ENCODE measurements at places on chromosomes 5 and 9.

GRCh38 chr5:32542216-32543059, 42.9 kb upstream of the SUB1 start:
- DNase-seq = no peak

DNA sequence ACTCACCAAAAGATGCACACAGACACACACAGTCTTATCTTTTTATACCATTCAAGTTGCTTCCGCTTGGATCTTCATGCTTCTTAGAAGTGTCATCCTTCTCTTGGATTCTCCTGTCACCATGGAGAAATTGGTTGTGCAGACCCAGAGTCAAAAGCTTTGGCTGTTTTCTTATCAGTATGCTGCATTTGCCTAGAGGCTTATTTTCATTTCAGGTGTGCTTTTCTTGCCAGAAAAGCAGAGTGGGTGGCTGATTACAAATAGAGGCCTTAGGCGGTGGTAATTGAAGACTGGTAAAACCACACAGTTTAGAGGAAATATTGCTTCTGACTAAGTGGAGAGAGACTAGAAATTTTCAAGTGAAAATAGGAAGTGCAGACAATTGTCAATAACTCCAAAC, 70.2 kb upstream of the TLE4 start:
- no peak for DNase-seq

- DNase-seq = no peak
These were observed 594.8 kb downstream of the DMRTA1 start for GRCh38 chr9:23041466-23041865.

GRCh38 chr9:101477736-101478135, 42.2 kb upstream of the ALDOB start:
- DNase-seq = no peak

- DNase-seq = no peak
These were observed 4.9 kb upstream of the AKNA start for GRCh38 chr9:114392749-114393112.
